ENCODE measurements at places on chromosomes 16 and 17.

DNA sequence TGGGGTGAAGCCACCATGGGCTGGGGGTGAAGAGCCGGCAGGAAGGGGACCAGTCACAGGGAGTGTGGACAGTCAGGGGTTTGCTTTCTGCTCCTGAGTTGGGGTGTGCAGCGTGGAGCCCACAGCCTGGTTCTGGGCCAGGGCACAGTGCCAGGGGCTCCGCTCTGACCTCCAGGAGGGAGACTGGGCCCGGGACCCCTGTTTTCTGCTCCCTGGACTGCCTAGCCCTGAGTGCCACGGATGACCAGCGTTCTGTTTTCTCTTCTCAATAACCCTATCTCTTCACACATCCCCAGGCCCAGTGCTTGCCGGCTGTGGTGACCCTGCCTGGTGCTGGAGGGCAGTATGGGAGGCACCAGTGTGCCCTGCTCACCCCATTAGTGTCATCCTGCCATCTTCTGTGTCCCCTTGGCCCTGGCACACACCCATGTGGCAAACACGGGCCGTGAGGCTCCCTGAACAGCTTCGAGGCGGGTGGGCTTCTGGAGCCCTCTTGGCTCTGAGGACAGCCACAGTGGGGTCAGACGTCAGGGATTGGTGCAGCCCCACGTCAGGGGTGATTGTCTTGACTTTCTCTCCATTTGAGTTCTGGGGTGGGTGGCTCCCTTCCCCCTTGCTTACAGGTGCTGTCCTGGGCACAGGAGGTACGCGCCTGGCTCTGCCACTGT, 1.1 kb downstream of the CEMP1 start:
- no peak overlapping the region for H3K4me3 ChIP-seq
- no peaks in the 10 kb centered on the region for H3K27me3 ChIP-seq
- no peak overlapping the region for H3K27ac ChIP-seq
- no peaks in the 10 kb centered on the region for H3K4me1 ChIP-seq

GRCh38 chr17:73803964-73804435, 159.8 kb upstream of the SDK2 start:
- no peaks in the 10 kb centered on the region for H3K36me3 ChIP-seq
- peaks cover 9% of the 10 kb centered on the region for H3K4me1 ChIP-seq
- no peak overlapping the region for H3K27ac ChIP-seq
- no peak overlapping the region for H3K4me3 ChIP-seq
- no peaks in the 10 kb centered on the region for H3K27me3 ChIP-seq

DNA sequence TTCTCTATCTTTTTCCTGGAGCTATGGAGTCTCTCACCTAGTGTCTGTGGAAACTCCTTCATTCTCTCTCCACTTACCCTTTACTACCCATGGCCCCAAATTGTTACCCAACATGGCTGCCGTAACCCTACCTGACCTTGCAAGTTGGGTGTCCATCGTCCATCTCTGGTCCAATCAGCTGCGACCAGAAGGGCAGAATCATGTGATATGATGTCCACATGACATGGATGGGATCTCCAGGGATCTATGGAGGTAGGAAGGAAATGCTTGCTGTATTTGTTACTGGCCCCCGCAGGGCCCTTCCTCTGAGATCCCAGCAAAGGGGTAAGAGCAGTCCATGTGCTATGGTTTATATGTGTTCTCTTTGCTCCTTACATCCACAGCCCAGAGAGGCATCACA, 8.0 kb upstream of the DRC7 start:
- H3K27ac ChIP-seq, result no peak overlapping the region
- no peaks in the 10 kb centered on the region for H3K27me3 ChIP-seq
- H3K4me3 ChIP-seq, result no peak overlapping the region
- H3K4me1 ChIP-seq, result no peaks in the 10 kb centered on the region
- H3K36me3 ChIP-seq, result no peaks in the 10 kb centered on the region
- no peak for DNase-seq

DNA sequence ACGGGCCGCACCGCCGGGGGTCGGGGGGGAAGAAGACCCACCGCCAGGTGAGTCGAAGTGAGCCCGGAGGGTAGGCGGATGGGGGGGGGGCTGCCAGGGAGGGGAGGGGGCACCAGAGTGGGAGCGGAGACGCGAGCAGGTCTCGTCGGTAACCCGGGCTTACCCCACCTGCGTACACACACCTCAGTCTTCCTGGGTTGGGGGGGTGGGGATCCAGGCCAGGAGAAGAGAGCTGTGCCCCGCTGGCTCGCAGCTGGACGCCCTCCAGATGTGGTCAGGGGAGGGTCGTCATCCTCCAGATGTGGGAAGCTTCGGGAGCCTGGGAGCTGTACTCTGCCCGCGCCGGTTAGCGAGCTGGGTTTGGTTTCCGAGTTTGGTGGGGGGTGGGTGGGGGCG, 1.2 kb downstream of the CACNA1G start:
- no peaks in the 10 kb centered on the region for H3K36me3 ChIP-seq
- H3K27me3 ChIP-seq, result peaks cover 96% of the 10 kb centered on the region
- no peak overlapping the region for H3K27ac ChIP-seq
- no peak for DNase-seq
- peaks cover 4% of the 10 kb centered on the region for H3K4me1 ChIP-seq

DNA sequence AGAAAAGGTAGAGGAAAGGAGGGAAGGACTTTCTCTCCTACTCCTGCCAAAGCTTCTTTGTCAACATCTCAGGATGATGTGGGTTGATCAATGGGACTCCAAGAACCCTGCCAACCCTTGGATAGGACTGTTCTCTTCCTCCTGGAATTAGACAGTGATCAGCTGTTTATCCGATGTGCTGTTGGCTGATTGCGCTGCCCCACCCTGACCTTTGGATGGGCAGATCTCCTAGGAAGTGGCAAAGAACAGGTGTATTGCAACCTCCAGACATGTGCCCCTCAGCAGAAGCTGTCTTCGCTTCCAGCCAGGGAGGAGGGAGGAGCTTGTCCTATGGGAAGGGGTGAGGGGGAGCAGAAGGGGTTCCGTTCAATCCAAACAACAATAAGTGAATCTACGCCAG, 30.5 kb downstream of the SLC5A11 start:
- no peaks in the 10 kb centered on the region for H3K27me3 ChIP-seq
- H3K4me1 ChIP-seq, result no peaks in the 10 kb centered on the region
- no peak for DNase-seq
- no peak overlapping the region for H3K4me3 ChIP-seq

- no peaks in the 10 kb centered on the region for H3K4me1 ChIP-seq
- H3K27ac ChIP-seq, result no peak overlapping the region
- no peaks in the 10 kb centered on the region for H3K36me3 ChIP-seq
- no peaks in the 10 kb centered on the region for H3K27me3 ChIP-seq
Measured at GRCh38 chr17:14153374-14153773, 83.3 kb downstream of the CDRT15 start.

DNA sequence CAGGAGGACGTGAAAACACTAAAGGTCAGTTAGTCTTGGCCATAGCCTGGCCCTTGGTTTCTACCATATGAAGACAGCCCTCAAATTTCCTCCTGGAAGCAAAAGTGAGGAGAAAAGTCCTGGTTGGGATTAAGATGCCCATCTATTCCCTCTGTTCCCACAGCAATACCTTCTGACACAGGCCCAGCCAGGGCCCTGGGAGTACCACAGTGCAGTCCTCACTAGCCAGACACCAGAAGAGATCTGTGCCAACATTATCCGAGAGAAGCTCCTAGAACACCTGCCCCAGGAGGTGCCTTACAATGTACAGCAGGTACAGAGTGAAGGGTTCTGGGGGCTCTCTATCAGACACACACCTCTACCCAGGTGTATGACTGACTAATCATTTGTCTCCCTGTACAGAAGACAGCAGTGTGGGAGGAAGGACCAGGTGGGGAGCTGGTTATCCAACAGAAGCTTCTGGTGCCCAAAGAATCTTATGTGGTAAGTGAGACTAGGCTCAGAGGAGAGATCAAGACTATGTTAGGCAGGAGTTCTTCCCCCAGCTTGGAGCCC, 4.1 kb downstream of the ERAL1 start:
- H3K27ac ChIP-seq, result no peak overlapping the region
- no peaks in the 10 kb centered on the region for H3K27me3 ChIP-seq
- H3K4me1 ChIP-seq, result no peaks in the 10 kb centered on the region
- H3K4me3 ChIP-seq, result no peak overlapping the region
- peaks cover 31% of the 10 kb centered on the region for H3K36me3 ChIP-seq

DNA sequence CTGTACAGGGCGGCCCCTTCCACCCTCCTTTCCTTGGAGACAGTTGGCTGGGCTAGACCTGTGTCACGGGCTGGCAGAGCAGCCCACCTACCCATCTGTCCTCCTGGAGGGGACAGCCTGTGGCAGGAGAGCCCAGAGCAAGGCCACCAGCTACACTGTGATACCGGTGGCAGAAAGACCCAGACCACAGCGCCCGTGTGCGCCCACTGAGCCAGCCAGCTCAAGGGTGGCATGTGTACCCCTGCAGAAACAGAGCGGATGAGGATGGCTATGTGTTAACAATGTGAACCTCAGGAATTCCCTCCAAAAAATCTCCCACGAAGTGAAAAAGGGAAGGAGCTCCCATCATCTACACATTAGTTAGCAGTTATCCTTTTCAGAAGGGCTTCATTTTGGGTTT, 7.1 kb downstream of the HBQ1 start:
- DNase-seq, result no peak
- no peaks in the 10 kb centered on the region for H3K4me1 ChIP-seq
- peaks cover 66% of the 10 kb centered on the region for H3K36me3 ChIP-seq
- H3K27ac ChIP-seq, result no peak overlapping the region
- no peak overlapping the region for H3K4me3 ChIP-seq

GRCh38 chr17:80283116-80283852, 22.6 kb downstream of the RNF213 start:
- H3K4me1 ChIP-seq, result no peaks in the 10 kb centered on the region
- peak overlapping the region; percentile 32 for H3K27ac ChIP-seq
- peaks cover 6% of the 10 kb centered on the region for H3K36me3 ChIP-seq

DNA sequence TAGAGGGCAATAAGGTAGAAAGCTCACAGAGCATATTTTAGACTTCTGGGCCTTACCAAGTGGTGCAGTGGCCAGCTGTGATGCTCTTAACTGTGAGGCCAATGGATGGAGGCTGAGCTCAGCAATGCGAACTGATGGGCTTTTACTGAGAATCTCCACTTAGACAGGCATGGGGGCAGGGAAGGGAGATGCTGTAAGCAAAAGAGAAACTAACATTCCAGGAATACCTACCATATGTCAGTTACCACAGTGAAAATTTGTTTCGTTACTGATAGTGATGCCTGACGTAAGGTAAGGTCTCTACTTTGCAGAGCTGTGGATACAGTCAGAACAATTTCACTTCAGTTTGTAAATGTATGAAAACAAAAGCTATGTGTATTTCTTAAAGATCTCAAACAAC, 250.6 kb upstream of the ZFHX3 start:
- H3K27me3 ChIP-seq, result no peaks in the 10 kb centered on the region
- DNase-seq, result peak; percentile 63
- peaks cover 4% of the 10 kb centered on the region for H3K4me1 ChIP-seq

DNA sequence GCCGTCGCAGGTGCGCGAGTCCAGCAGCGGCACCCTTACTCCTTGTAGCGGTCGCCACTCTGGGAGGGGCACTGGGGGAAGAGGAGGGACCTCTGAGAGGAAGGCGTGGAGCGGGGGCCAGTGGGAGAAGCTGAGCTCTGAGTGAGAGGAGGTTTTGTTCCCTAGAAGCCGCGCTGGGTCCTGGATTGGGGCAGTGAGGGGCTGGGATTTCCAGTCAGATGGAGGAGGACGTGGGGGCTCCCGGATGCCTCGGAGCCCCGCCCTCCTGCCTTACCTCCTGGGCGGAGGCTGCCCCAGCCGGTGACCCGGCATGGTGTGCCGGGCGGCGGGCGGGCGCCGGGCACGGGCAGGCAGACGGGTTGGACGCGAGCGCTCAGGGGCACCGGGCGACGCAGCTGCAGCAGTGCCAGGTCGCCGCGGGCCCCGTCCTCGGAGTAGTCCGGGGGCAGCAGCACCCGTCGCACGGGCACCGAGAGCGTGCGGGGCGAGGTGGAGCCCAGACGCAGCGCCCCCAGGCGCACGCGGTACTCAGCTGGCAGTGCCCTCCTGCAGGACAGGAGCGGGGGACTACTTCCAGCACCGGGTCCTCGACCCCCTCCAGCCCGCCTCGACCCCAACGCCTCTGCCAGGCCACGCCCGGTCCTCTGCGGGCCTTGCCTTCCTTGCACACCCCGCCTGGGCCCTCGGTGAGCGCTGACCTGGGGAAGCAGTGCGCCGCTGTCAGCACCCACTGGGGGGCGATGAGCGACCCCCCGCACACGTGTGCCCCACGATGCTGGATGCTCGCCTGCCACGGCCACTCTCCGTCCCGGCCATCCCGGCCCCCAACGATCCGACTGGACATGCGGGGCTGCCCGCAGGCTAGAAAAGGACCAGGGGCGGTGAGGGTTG, 2.0 kb downstream of the PRSS33 start:
- H3K4me1 ChIP-seq, result peaks cover 5% of the 10 kb centered on the region
- no peak overlapping the region for H3K4me3 ChIP-seq
- peaks cover 20% of the 10 kb centered on the region for H3K27me3 ChIP-seq
- DNase-seq, result peak; percentile 44
- H3K27ac ChIP-seq, result no peak overlapping the region

DNA sequence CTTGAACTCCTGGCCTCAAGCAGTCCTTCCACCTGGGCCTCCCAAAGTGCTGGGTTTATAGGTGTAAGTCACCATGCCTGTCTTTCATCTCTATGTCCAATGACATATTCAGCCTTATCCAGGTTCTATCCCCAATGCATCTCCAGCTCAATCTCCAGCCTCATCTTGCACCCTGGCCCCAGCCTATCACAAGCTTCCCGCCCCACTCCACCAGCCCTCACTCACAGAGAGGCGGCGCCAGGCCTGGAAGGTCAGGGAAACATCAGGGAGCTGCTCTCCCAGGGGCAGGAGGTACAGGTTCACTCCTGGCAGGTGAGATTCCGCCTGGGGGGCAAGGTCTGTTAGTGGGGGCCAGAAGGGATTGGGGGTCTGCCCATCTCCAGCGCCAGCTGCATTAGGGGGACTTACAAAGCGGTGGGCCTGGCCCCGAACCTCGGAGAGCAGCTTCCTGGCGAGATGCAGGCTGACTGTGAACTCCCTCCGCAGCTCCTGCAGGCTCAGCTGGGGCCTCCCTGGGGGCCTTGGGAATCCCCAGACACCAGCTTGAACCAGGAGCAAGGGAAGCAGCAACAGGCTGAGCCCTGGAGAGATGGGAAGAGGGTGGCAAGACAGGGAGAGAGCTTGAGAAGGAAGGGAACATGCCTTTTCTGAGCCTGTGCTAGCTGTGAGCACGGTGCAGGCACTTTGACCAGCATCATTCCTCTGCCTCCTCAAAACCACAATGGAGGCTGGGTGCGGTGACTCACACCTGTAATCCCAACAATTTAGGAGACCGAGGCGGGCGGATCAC, 3.0 kb downstream of the IL27 start:
- H3K27ac ChIP-seq, result no peak overlapping the region
- no peaks in the 10 kb centered on the region for H3K27me3 ChIP-seq
- H3K4me3 ChIP-seq, result no peak overlapping the region
- no peaks in the 10 kb centered on the region for H3K4me1 ChIP-seq
- H3K36me3 ChIP-seq, result no peaks in the 10 kb centered on the region
